Skeletal muscle cell (primary cell): ENCODE measurements at places on chromosomes 3 and 15.
A peak's percentile ranks its signal among the peaks of the same experiment; 100 is the strongest.

DNA sequence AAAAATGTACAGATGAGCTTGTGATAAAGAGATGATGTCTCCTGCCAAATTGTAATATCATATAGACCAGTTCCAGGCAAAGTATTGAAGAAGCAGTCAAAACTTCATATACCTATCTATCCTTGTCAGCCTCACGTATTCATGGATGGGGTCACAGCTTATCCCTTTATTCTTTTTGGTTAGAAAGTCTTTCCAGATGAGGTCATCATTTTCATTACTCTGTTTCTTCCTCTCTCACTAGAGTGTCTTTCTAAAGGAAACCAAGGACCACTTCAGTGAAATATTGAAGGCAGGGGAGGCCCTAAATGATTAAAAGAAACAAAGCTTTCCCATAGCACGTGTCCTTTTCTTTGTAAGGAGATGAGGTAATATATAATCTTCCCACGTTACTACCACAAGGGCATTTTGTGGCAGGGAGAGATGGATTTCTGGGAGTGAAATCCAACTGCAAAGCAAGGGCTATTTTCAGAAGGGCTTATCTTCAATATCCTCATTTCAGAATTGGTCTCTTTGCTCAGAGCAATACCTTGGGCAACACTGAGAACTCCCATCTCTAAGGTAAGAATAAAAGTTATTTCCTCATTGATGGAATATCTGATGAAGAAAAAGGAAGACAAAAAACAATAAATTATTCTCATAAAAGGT, 260.2 kb downstream of the TIGIT start:
- no peak for DNase-seq

- no peak for DNase-seq
These were observed 759.6 kb downstream of the SQOR start for GRCh38 chr15:46394463-46394862.

DNA sequence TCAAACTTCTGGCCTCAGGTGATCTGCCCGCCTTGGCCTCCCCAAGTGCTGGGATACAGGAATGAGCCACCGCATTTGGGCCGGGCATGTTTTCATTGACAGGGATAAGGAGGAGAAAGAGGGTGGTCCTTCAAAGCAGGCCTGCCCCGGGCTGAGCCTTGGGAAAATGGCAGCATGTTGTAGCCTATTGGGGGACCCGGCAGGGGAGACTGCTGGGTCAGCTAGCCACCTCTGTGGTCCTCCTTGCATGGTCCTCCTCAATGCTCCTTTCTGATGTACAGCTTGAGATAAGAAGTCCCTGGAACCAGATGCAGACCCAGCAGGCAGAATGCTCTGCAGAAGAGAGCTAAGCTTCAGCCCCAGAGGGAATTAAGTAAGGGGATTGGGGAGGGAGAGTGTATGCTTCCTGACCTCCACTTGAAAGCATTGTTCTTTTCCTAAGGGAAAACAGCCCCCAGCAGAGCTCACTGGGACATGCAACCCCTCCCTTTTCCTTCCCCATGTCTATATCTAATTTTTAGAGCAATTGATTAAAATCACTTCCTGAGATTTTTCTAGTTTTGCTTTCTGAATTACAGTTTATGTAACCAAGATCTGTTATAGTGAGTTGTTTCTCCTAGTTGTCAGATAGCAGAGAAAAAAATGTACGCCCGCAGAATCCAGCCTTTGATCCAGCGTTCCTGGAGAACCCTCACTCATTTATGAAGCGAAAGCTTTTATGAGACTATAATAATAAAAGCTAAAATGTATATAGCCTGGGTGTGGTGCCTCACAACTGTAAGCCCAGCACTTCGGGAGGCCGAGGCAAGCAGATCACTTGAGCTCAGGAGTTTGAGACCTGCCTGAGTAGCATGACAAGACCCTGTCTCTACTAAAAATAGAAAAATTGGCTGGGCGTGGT, 48.7 kb upstream of the VILL start:
- DNase-seq: no peak

DNA sequence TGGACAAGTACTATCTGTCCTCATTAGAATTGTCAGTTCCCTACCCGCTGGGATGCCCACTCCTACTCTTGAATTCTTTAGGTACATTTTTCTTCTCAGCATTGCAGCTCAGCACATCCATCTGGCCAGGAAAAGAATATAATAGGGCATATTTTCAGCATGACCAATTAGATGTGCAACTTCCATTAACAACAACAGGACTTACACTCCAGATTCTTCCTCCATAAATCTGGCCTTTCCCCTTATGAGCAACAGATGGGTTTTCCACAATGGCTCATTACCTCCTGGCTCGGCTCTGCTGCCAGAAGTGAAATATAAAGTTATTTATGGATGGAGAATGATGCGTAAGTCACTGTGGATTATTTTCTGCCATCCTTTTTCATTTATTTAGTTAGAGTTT, 443.8 kb upstream of the TGFBR2 start:
- peak; percentile 88 for DNase-seq

- DNase-seq: no peak
These were observed 39.4 kb downstream of the ACP3 start for GRCh38 chr3:132356568-132356967.
